ENCODE measurements at places on chromosomes 5 and 9.

DNA sequence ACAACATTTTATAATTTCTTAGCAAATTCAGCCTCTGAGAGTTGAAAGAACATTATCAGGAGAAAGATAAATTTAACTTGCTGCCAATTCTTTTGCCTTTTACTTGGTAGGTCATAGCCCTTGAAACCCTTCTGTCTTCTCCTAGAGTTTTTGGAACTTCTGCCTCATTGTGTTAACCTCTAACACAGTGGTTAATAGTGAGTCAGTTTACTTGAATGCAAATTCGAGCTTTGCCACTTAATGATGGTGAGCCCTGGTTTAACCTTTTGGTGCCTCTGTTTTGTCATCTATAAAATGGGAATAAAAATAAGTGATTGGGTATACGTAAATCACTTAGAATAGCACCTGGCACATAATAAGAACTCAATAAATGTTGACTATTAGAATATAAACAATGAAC lies 1.8 kb upstream of the INIP start:
- DNase-seq = no peak

GRCh38 chr5:41940641-41941040 lies 15.6 kb downstream of the FBXO4 start:
- DNase-seq = no peak

GRCh38 chr5:148394587-148395019 lies 10.8 kb downstream of the FBXO38 start:
- DNase-seq = no peak

DNA sequence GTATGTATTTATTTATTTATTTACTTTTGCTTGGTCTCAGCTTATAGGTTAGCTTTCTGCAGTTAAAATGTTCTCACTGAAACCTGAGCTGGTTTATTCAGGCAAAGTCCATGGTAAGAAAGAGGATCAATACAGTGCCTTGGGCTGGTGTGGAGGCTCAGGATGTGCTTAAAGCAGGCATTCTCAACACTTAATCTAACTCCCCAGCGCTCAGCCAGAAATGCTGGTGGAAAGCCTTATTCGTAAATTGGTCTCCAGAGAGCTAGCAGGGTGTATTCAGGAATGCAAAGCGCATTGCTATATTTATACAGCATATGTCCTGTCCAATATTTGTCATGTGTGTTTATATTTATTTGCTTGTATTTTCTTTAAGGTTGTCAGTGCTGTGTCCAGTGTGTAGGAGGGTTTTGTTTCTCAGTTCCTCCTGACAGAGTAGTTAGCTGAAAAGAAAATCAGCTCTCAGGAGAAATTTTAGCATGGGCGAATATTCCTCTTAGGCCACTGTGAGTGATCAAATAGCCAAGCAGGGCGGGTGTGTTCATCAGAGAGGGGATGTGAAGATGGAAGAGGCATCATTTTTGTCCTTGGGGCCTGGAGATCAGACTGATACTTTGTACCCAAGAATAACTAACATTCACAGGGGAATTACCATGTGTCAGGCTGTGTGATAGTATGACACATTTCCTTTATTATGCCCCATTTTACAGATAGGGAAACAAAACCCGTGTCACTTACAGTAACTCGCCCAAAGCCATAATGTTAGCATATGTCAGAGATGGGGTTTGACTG lies 65.8 kb downstream of the DOCK2 start:
- DNase-seq = no peak

DNA sequence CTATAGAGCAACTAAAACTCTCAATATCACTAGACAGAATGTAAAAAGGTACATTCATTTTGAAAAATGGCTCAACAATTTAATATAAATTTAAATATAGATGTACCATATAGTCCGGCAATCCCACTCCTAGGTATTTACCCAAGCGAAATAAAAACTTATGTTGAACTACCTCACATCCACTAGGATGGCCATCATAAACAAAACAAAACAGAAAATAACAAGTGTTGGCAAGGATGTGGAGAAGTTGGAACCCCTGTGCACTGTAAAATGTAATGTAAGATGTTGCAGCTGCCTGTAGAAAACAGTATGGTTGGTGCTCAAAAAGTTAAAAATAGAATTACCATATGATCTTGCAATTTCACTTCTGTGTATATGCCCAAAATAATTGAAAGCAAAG lies 36.9 kb upstream of the SELENOP start:
- DNase-seq = no peak

DNA sequence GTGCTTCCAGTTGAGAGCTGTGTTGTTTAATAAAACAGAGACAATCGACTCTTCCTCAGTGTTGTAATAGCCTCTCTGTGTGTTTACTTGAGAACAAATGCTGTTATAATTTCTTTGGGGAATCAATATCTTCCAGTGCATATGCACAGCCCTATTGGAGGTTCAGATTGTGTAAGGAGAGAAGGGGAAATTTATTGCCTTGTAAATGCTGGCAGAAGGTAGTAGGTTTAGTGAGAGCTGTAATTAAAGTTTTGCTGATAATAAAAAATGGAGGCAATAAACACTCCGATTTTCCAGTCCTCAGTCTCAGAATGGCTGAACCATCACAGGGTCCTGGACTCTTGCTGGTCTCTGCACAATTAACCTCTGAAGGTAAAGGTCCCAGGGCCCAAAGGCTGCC lies 128.3 kb downstream of the C5orf15 start:
- no peak for DNase-seq

DNA sequence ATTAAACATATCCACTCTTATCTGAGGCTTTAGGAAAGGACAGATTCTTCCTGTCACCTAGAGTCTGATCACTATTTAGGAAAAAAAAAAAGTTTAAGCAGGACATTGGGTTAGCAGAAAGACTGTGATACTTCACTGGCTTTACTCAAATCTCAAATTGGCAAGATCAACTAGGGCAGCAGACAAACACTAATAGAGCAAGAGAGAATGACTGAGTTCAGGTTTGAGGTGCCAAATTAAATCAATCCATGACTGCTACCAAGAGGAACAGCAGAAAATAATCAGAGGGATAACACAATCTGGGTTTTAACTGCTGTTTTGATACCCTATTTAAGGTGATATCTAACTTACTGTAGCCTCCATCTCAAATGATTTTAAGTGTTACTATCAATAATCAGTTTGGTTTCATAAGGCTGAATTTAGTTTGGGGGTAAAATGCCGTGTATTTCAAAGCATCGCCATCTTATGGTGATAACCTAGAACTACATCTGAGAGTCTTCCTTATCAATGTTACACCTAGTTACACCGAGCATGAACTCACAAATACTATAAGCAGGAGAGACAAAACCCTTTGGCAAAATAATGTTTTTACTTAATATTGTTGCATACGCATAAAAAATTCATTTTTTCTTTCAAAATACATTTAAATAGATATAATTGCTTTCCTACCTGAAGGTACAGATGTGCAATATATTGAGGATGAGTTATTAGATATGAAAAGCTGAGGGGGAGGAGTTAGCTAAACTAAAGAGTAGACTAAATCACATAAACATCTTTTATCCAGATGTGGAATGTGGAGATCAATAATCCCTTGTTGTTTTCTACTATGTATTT lies 286.4 kb upstream of the CDH12 start:
- no peak for DNase-seq

DNA sequence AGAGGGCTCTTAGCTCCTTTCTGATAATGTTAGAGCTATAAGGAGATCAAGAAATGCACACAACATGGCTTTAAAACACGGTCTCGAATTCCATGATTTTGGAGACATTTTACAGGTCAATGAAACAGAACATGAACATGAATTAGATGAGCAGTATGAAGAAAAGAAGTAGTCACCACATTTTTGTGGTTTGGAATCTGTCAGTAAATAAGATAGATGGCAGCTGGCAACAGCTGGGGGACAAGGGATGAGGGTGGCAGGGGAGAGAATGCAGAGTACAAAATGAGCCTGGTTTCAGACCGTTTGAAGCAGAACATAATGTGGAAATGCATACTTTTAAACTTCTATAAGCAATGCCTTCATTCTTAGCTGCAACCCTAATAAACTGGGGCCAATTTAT lies 107.1 kb downstream of the OXCT1 start:
- no peak for DNase-seq

- no peak for DNase-seq
Measured at GRCh38 chr9:127963359-127964064, 17.3 kb downstream of the EEIG1 start.

GRCh38 chr9:21554813-21555212 lies 72.7 kb upstream of the IFNE start:
- DNase-seq = no peak

DNA sequence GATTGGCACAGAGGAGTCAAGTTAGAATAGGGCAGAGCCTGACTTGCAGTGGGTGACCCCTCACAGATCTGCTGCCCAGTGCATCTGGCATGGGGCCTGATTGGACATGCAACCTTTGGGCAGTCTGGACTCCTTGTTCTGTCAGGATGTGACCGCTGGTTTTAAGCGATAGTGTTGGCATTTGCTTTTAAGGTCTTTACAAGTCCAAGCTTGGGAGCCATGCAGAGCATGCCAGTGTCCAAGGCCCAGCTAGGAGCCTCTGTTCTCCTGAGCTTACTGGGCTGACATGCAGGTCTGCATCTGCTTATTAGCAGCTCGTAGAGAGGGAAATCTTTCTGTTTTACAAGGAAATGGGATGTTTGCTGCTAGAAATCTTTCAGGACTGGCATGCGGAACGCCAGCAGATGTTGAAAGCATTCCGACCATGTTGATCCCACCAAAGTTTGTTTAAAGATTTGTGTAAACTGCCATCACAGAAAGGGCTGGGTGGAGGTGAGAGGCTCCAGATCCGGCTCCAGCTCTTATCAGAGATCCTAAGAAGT lies 27.5 kb downstream of the GADD45G start:
- DNase-seq = no peak

- no peak for DNase-seq
Measured at GRCh38 chr9:70519912-70520724, 105.7 kb upstream of the KLF9 start.

DNA sequence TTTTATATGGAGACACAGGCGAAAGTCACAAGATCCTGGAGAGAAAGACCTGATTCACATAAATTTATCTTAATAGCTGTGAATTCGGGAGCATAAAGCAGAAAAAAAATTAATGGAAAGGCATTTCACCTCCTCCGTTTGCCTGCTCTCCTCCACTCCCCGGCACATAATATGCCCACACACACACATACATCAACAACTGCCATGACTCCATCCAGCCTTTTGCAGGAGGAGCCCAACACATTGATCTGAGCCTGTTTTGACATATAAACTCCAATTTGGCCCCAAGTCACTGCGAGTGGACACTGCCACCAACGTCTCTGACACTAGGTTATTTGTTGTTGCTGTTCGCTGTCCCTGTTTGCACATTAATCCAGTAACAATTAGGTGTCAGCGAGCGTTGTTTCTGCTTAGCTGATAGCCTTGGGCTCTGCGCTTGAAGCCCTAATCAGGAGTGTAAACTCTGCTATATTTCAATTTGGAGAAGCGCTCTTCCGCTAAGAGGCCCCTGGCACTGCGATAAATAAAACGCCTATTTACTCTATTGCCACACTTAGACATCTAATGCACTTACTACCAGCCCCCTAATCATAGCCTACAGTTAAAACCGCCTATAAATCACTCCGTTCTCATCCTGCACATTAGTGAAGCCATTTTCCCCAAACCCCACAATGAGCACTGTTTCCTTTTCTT lies 195.8 kb upstream of the TBCA start:
- no peak for DNase-seq

DNA sequence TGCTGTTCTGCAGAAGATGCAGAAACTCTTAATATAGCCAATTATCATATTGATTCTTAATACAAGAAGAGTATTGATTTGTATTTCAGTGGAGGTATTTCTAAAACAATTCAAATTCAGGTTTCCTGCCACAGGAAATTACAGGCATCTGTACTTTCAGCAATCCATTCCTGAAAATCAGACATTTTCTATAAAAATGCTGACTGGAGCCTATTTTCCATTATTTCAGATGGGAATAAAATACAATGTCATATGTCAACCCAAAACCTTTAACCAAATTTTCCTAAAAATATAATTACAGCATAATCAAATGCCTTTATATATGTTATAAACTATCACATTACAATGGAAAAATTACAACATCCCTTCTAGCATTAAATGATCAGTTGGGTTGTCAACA lies 131.5 kb downstream of the MELK start:
- DNase-seq = no peak

DNA sequence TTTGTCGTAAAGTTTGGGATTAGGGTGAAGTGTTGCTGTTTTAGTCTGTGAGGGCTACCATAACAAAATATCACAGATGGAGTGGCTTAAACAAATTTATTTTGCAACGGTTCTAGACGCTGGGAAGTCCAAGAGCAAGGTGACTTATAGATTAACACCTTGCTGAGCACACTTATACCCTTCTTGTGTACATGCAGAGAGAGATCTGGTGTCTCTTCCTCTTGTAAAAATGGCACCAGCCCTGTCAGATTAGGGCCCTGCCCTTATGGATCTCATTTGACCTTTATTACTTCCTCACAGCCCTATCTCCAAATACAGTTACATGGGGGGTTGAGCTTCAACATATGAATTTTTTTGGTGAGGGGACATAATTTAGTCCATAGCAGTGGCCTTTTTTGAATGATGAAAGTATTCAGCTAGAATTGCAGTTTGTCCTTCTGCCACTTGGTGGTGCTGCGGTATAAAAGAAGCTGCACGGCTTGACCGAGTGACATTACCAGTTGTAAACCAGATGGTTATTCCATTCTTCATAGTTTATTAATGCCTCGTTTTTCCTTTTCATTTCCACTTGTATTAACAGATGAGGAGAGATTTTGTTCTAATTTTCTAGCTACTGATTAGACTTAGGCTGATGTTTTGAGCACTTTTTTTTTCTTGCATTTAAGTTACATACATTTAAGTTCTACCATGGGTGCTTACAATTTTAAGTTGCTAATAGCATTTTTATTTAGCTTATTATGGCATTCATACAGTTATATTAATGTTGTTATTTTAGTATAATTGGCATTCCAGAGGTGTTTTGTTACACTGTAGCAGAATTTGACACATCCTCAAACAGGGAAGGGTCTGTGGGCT lies 19.4 kb downstream of the DCP2 start:
- DNase-seq = peak; percentile 9

GRCh38 chr9:79633558-79633957 lies 61.8 kb downstream of the TLE4 start:
- DNase-seq = no peak

DNA sequence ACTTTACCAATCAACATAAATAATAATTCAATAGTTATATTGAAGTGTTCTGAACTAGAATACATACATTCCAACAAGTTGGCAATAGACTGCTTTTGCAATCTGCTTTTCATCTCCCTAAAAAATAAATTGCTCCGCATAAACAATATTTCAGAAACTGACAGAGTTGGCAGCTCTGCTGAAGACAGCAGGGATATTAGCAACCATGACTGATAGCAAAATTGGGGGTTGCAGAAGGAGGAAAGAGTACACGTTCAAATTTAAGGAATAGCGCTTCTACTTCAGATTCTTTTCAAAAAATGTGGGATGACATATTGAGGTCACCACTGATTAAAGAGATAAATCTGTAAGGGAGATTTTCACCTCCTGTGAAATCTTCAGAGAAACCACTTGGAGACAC lies 521.2 kb downstream of the DTWD2 start:
- no peak for DNase-seq
